ENCODE measurements at places on chromosomes 13 and 19.

- no peak for DNase-seq
These were observed 581.3 kb downstream of the DACH1 start for GRCh38 chr13:71285700-71286099.

DNA sequence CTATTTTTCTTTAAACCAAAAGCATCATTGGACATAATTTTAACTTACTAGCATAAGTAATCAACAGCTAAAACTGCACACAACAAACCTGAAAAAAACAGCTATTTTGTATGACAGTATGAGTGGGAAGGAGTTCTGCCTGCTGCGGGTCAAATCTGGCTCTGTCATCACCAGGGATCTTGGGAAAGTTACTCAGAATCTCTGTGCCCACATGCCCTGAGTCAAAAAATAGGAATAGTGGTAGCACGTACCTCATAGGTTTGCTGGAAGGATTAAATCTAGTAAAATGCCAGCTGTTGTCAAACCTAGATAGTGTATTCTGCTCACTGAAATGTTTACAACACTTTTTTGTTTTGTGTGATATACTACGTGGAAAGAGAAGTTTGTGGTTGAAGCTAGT, 1.1 kb downstream of the CLN5 start:
- DNase-seq: no peak

- peak; percentile 17 for DNase-seq
These were observed 1.8 kb downstream of the TNPO2 start for GRCh38 chr19:12721656-12722565.

DNA sequence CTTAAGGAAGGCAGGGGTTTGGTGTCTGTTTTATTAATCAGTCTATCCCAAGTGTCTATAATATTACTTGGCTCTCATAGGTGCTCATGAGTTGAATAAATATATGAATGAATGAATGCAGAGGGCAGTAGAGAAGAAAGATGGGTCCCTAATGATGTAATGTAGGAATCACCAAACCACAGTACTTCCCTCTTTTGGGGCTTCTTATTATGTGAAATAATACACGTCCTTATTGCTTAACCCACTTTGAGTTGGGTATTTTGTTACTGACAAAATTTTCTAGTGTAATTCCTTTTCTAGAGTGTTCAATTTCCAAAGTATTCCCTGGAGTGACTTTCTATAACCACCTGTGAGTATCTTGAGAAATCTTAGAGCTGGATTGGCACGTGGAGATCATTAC, 13.2 kb downstream of the KLK5 start:
- DNase-seq: no peak

- no peak for DNase-seq
These were observed 25.0 kb upstream of the ZNRF4 start for GRCh38 chr19:5430237-5430636.

DNA sequence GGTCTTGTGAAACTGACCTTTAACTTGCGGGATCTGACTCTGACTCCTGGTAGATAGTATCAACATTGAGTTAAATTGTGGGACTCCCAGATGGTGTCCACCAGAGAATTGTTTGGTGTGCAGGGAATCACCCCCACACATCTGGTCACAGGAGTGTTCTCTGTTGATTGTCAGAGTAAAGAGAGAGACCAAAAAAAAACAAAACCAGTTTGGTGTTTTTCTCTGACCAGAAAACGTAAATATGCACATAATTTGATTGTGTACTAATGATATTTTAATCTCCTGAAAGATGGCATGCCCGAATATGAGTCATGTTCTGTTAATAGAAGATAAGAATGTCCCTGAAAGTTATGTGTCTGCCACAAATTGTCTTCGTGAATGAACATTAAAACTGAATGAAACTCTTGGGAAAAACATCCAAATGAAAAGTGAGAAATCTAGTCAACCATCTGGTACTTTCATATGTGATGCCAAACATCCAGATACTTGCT, 118.5 kb upstream of the GPC6 start:
- DNase-seq: no peak

DNA sequence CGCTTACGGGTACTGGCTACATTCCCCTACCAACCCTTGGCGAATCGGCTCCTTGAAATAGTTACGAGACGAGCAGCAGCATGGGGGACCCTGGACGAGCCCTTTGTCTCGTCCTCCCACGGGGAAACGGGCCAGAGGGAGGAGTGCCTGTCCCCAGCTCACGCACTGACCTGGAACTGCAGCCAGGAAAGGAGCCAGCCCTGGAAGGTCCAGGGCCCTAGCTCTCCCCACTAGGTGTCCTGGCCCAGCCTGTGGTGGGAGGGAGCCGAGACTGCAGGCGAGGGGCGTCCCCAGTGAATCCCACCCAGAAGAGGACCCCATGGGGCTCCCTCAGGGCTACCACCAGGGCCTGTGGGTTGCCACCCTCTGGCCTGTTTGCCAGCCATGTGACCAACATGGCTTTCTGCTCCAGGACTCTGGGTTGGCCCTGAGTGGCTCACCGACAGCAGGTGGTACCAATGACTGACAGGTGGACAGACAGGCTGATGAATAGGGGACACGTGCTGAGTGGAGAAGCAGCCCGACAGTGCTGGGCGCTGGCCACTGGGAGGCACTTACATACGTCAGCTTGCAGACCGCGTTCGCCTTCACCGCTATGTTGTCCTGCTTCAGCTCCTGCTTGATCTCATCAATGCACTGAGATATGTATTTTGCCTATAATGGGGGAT, 13.2 kb downstream of the AP3D1 start:
- DNase-seq: no peak

DNA sequence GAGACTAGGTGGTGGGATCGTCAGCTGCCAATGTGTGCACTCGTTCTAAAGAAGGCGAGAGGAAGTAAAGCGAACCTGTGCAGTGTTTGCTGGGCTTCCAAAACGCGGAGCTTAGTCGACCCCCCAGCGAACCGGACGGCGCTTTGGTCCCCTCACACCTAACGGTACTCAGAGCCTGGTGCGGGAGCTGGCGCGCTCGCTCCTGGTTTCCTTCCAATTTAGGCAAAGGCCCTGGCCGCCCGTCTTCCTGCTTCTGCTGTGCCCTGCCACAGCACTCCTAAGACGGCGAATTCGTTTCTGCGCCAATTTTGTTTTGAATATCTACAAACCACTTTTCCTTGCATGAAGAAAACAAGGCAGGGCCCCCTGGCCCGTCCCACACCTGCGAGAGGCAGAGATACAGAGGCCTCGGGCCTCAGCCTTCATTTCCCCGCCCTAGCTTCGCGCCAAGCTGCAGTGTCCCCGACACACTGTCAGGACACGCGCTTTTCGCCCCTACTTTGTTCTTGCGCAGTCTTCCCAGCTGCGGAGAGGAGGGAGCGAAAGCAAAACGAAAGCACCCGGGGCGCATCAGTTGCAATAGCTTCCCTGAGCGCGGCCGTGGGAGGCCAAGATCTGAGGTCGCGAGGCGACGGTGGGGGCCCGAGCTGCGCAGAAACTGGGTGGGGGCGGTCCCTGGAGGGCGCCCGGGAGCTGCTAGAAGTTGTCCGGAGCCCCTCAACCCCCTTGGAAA, 111.9 kb downstream of the KCNRG start:
- no peak for DNase-seq

Data from pons (tissue), 1 donor.